ENCODE measurements at places on chromosomes 5 and 9.

- no peak for DNase-seq
These were observed 7.1 kb upstream of the CNTRL start for GRCh38 chr9:121067640-121068039.

GRCh38 chr5:98880151-98880550, 48.7 kb downstream of the CHD1 start:
- DNase-seq: no peak

GRCh38 chr9:135819905-135820304, 87.4 kb downstream of the CAMSAP1 start:
- no peak for DNase-seq

DNA sequence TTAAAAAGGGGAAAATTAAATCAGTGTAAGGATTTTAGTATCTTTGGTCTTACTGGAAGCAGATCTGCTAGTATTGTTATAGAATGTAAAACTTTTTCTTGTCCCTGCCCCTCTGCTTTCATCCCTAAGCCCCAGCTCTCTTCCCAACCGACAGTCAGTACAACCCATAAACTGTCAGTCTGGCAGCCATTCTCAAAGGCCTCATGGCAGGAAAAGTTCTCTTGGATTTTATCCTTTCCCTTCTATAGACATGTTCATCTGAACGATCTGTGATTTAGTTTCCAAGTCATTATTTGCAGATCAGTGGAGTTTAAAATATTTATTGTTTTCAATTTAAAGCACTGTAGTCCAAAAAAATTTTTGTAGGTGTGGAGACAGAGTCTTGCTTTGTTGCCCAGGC, 39.2 kb downstream of the ARRDC3 start:
- DNase-seq: no peak

- peak; percentile 33 for DNase-seq
These were observed 613.6 kb downstream of the ZNF608 start for GRCh38 chr5:124132843-124133242.

DNA sequence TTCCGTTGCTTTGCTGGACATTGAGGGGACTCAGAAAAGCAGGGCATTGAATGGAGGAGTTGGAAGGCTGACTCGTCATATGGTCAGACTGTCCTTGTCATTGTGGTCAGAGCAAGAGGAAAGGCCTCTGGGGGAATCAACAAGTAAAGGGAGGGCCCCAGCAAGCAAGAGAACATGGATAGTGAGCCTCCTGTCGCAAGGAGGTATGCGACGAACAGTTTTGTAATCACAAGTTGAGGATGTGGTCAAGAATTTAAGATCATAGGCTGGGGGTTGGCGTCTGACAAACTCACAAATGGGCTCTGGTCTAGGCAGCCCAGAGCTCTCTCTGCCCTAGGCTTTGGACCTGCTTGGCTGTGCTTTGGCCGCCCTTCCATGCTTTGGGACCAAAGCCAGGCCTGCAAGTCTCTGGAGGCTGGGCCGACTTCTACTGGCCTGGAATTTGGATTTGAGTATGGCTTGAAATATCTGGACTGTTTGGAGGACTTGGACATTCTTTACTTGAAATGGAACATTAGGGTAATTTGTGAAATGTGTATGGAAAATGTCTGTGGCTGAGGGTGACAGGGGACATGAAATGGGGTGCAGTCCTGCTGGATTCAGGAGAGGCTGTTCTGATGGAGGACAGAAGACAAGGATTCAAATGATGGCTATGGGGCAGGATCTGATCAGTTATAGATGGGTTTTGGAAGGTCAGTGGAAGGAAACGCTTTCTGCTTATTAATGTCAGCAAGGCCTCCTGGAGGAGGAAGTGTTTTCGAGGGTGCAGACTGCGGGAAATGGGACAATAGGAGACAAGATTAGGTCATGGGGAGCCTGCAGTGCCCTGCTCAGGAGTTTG, 19.2 kb upstream of the NDST1 start:
- DNase-seq: peak; percentile 53

Data from pancreas (tissue), 10 donors.